ENCODE measurements at places on chromosomes 7 and 10.

- no peak for DNase-seq
Measured at GRCh38 chr10:117262903-117263293, 22.0 kb downstream of the SLC18A2 start.

- DNase-seq, result no peak
Measured at GRCh38 chr7:102230593-102230992, 56.1 kb upstream of the SH2B2 start.

- no peak for DNase-seq
Measured at GRCh38 chr7:67856046-67856445, 859.4 kb downstream of the TYW1 start.

DNA sequence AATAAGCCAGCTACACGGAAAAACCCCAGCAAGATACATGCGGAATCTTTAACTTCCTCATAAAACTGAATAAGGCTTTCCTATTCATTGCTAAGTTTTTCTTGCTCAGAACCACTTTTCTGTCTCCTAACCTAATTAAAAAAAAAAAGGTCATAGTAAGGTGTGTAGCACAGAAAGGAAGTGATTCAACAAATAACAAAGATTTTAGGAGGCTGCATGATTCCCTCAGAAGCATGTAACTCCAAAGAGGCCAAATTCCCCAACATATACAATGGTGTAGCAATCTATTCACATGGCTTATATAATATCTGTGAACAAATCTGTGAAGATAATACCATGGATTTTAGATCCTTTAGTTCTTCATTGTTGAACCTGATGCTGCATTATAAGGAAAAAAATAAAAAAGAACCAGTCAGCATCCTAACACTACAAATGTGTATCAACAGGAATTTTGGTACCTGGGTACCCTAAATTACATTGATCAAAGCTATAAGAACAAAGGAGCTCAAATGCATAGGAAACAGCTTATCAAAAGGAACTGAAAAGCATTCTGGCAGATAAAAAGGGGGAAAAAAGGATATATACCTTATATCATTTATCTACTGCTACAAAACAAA is 63.8 kb downstream of the IMMP2L start:
- no peak for DNase-seq

- no peak for DNase-seq
Measured at GRCh38 chr7:37286454-37286832, 162.2 kb downstream of the ELMO1 start.

DNA sequence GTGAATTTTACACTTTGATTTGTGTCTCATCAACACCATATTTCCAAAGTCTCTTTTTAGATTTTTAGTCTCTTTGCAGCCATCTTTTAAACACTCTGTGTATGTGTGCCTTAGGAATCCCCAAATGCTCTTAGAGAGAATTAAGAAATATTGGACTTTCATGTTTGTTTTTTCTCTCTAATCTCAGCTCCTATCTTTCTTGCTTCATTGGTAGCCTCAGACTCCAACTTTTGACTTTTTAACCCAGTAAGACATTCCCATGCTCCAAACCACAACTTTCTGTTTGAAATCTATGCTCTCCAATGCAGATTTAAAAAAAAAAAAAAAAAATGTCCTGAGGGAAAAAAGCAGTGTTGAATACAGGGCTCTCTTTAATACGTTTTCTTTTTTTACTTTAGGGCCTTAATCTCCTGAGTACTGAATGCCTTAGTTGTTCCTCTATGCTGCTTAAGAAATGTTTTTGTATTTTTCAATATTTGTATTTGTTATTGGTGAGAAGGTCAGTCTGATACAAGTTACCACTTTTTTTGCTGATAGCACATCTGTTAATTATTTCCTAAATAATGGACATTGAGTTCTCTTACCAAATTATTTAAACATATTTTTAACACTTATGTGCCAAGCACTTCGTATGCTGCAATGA is 489.9 kb downstream of the NXPH1 start:
- DNase-seq, result no peak

DNA sequence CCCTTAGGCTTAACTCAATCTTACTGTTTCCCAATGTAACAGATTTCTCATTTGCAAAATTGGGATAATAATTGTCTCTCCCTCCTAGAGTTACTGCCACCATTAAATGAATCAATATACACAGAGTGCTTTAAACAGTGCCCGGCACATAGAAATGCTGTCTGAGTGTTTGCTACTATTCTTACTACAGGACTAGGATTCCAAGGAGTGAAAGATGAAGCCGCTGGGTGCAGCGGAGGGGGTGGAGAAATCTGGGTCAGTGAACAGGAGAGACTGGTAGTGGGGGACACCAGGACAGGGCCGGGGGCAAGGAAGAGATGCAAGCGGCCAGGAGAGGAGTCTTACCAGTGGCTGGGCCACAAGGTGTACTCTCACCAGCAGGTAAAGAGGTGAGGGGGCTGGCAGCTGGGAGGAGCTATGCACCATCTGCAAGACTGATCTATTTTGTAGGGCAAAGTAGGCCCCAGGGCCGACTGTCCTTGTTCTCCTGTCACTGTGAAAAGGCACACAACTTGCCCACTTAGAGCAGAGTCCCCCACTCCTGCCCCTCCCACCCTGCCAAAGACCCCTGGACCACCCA is 18.5 kb upstream of the PRRT4 start:
- DNase-seq, result no peak

DNA sequence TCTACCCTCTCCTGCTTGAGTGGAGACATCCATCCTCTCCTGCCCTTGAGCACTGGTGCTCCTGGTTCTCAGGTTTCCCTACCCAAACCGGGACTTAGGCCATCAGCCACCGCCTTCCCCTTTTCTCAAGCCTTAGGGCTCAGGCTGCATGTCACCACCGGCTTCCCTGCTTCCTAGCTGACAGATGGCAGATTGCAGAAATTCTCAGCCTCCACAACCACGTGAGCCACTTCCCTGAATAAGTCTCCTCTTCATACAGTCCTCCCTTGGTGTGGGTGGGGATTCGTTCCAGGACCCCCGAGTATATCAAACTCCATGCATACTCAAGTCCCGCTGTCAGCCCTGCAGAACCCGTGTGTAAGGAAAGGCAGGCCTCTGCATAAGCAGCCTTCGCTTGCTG is 203.5 kb upstream of the ZNF32 start:
- no peak for DNase-seq

DNA sequence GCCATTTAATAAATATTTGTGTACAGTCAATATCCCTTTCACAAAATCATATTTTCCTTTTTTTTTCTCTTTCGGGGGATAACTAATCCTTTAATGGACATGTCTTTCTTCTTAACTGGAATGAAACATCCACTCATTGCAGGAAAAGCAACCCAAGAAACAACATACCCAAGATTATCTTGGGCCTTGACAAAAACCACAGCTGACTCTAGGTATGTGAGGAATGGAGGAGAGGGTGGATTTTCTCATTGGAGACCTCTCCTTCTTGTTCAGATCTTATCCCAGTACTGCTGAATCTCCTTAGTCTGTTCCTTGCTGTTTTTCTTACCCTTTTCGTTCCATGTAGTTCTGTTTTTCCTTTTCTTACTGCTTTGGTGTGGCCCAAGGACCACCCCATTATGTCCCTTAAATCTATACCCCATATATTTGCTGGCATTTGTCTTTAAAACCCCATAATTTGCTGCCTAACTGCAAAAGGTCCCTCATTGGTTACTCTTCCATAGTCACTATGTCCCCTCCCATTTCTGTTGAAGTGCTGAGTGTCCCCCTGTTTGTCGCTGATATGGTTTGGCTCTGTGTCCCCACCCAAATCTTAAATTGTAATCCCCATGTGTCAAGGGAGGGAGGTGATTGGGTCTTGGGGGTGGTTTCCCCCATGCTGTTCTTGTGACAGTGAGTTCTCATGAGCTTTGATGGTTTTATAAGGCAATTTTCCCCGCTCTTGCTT is 6.8 kb upstream of the CDK6 start:
- no peak for DNase-seq

- DNase-seq, result no peak
Measured at GRCh38 chr10:5751601-5752253, 61.5 kb downstream of the GDI2 start.

DNA sequence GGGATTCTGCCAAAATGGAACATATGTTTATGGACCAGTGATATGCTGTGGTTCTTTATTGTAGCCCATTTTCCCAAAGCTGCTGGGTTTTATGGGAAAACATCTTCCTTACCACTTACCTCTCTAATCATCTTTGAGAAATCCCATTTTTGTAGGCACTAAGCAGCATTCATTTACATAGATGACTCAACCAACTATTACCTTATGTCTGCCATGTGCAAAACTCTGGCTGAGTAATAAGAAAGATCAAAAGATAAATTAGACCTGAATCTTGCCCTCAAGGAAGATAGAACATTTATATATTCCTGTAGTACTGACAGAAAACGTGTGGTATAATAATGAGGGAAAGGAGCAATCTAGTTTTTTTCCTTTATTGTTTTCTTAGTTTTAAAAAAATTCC is 24.3 kb downstream of the CBLL1 start:
- DNase-seq, result no peak

- no peak for DNase-seq
Measured at GRCh38 chr7:150716368-150716767, at the start of gene GIMAP1. Gene GIMAP1 (plus strand): TSS chr7:150716613. CDS start chr7:150719048, 2,435 bp downstream.

Measured in NCI-H1417 (cell line).